ENCODE measurements at places on chromosomes 16 and 17. TPM values are rescaled to one million over a fixed set of nuclear protein-coding genes. Genes with fewer than 3 reads are reported as not detected.

DNA sequence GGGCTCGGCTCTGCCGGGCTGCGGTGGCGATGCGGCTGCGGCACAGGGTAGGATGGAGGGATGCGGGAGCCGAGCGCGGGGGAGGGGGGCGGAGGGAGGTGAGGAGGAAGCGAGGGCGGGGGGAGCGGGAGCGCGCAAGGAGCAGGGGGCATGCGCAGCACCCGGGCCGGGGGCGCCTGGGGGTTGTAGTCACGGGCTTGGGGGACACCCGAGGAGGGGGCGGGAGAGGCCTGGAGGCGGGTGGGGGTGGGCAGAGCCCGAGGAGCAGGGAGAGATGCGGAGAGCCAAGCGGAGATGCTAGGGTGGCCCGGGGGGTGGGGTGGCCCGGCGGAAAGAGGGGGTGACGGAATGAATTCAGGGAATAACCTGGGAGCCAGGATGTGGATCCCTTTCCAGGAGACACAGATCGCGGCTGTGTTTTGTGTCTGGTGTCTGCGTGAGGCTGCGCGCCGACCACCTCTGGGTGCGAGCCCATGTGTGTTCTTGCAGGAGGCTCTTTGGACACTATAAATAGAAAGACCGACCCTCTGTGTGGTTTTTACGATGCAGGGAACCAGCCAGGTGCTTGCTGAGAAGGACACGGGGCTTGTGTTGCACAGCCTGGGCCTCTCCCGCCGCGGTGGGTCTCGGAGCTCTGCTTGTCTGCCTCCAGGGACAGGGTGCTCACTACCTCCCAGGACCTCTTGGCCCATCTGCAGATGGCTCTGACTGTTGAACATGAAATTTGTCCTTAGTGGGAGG, at the start of gene STX1B:
Gene STX1B, minus strand, starts transcription at position 54 of the 741 bp plus-strand sequence. CDS start 242 bp downstream, outside the sequence.
- no peak for DNase-seq

- no peak for DNase-seq
Observed at GRCh38 chr17:13538841-13539411, 62.8 kb downstream of the HS3ST3A1 start.

- DNase-seq: peak; percentile 40
Observed at GRCh38 chr16:83744441-83744981, 63.3 kb upstream of the HSBP1 start.

- no peak for DNase-seq
Observed at GRCh38 chr17:22270381-22270780, 578.1 kb downstream of the KCNJ18 start.

DNA sequence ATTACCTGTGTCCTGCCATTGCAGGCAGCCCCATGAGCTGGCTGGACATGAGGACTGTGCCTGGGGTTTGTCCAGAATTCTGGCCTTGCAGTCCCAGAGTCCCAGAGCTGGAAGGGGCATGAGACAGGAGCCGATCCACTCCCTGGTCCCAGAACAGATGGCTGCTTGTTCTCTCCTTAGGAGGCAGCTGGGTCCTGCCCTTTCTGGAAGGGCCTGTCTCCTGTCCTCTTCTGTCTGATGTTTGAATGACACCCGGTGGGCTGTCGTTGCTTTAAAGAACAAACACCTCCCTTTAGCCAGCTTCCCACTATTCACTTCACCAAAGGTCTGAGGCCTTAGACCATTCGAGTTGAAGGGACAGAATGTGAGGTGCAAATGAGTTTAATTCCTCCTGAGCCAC, 63.8 kb downstream of the RAP1GAP2 start:
- no peak for DNase-seq

Gene CA7
- total RNA-seq: not detected

All from left ventricle myocardium superior (tissue), 1 donor.